ENCODE measurements at places on chromosomes 2 and 18. TPM values are rescaled to one million over a fixed set of nuclear protein-coding genes. Genes with fewer than 3 reads are reported as not detected.

Gene RESP18
- total RNA-seq, result not detected

Gene ASPRV1
- 0.16 TPM for total RNA-seq

Gene HOXD1
- total RNA-seq, result 0.16 TPM

Gene BMP10
- not detected for total RNA-seq

DNA sequence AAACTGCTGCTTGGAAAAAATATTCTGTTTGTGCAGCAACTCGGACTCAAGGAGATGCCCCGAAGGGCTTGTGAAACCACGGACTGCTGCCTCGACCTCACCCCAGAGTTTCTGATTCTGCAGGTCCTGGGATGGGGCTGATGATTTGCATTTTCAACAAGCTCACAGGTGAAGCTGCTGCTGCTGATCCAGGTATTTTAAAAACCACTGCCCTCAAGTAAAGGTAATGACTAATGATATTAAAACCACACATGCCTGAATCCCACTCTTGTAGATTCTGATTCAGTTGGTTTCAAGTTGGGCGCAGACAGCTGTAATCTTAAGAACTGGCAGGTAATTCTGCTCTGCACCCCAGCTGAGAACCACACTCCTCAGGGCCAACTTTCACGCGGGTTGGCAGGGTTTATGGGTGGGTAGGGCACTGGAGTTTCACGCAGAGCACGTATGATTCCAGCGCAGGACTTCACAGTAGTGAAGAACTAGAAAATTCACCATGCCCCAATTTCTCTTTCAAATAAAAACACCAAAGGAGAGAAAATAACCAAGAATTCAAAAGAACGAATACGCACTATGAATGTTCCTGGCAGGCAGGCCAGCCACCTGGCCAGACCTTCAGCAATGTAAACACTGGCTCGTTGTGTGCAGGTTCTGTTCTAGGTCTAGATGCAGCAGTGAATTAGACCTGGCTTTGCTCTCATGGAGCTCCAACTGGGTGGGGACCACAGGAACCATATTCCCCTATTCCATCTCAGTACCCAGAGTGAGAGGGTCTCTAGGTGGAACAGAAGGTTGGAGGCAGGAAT, 74.6 kb upstream of the ZFP36L2 start:
- ATAC-seq, result peak; percentile 72

Measured in esophagus mucosa (tissue), 1 donor.